Esophagus mucosa (tissue), 1 donor: ENCODE measurements at places on chromosomes 4 and X. TPM values are rescaled to one million over a fixed set of nuclear protein-coding genes. Genes with fewer than 3 reads are reported as not detected.

F8A1 gene
- 19.6 TPM for total RNA-seq

ETDB gene
- total RNA-seq, result not detected

RASL11B gene
- 1.0 TPM for total RNA-seq

GPRIN3 gene
- total RNA-seq, result 0.36 TPM

DUSP21 gene
- total RNA-seq, result not detected

BTC gene
- 1.4 TPM for total RNA-seq

SHROOM2 gene
- total RNA-seq, result 7.7 TPM

BMX gene
- 1.0 TPM for total RNA-seq
